Gastroesophageal sphincter (tissue), 4 donors: ENCODE measurements at places on chromosomes 2 and 18.
A peak's percentile ranks its signal among the peaks of the same experiment; 100 is the strongest.

GRCh38 chr2:73133566-73134197 lies 20.9 kb upstream of the RAB11FIP5 start:
- no peak overlapping the region for H3K27ac ChIP-seq
- H3K4me3 ChIP-seq, result no peak overlapping the region
- H3K36me3 ChIP-seq, result no peaks in the 10 kb centered on the region
- ATAC-seq, result no peak
- peaks cover 6% of the 10 kb centered on the region for H3K27me3 ChIP-seq
- no peaks in the 10 kb centered on the region for H3K4me1 ChIP-seq

- no peak for ATAC-seq
- H3K4me1 ChIP-seq, result peaks cover 22% of the 10 kb centered on the region
- peaks cover 93% of the 10 kb centered on the region for H3K27me3 ChIP-seq
Measured at GRCh38 chr2:104875262-104875661, 21.3 kb downstream of the POU3F3 start.

- H3K4me1 ChIP-seq, result no peaks in the 10 kb centered on the region
- H3K27ac ChIP-seq, result no peak overlapping the region
- H3K4me3 ChIP-seq, result no peak overlapping the region
Measured at GRCh38 chr2:100653449-100654035, 90.7 kb downstream of the PDCL3 start.

DNA sequence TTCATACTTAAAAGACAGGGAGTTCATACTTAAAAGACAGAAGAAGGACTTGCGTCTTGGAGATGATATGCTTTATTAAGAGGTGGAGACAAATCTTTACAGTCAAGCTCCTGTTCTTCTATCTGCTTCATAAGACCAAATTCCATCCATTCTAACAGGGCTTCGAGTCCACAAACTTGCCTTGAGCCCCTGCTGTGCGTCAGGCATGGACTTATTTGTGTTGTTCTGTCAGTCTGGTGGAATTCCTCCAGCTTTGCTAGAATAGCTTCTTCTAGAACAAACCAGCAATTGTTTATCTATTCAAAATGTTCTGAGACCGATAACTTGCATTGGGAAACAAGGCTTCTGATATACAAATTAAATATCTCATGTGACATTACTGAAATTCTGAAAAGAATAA lies 73.9 kb upstream of the SOX11 start:
- no peaks in the 10 kb centered on the region for H3K36me3 ChIP-seq
- H3K4me1 ChIP-seq, result no peaks in the 10 kb centered on the region
- no peak overlapping the region for H3K27ac ChIP-seq
- peaks cover 6% of the 10 kb centered on the region for H3K27me3 ChIP-seq

DNA sequence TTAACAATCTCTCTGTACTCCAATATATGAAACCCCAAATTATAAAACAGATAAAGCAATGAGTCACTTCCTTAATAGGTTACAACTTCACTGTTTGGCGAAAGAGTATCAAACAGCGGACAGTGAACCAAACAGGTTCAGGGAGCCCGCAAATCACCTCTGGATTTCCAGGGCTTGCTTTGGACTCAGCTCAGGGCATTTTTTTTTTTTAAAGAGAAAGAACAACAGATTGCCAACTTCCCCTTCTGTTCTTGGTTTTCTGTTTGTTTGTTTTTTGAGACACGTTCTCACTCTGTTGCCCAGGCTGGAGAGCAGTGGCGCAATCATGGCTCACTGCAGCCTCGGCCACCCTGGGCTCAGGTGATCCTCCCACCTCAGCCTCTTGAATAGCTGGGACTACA lies 52.7 kb downstream of the ABCB11 start:
- H3K36me3 ChIP-seq, result no peaks in the 10 kb centered on the region
- no peaks in the 10 kb centered on the region for H3K27me3 ChIP-seq
- no peak for ATAC-seq
- no peaks in the 10 kb centered on the region for H3K4me1 ChIP-seq
- H3K4me3 ChIP-seq, result no peak overlapping the region

GRCh38 chr18:78622251-78622906 lies 357.2 kb upstream of the SALL3 start:
- H3K4me1 ChIP-seq, result no peaks in the 10 kb centered on the region
- H3K4me3 ChIP-seq, result no peak overlapping the region
- no peaks in the 10 kb centered on the region for H3K36me3 ChIP-seq
- no peak for ATAC-seq
- H3K27me3 ChIP-seq, result peaks cover 45% of the 10 kb centered on the region

DNA sequence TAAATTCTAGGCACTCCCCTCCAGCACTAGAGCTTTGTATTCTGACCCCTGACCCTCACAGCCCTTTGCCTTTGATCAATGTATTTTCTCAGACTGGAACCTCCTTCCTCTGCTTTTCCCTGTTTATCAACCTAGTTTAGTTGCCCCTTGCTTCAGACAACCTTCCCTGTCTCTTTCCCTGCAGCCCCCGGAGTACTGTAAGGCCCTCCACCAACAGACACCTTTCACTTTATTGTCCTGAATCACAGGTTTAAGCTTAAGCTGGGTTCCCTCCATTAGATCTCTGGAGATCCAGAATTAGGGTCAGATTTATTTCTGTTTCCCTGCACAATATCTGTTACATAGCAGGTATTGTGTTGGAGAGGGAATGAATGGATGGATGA lies 140.2 kb downstream of the DDX1 start:
- no peak overlapping the region for H3K4me3 ChIP-seq
- H3K27ac ChIP-seq, result no peak overlapping the region
- no peaks in the 10 kb centered on the region for H3K4me1 ChIP-seq
- ATAC-seq, result no peak

DNA sequence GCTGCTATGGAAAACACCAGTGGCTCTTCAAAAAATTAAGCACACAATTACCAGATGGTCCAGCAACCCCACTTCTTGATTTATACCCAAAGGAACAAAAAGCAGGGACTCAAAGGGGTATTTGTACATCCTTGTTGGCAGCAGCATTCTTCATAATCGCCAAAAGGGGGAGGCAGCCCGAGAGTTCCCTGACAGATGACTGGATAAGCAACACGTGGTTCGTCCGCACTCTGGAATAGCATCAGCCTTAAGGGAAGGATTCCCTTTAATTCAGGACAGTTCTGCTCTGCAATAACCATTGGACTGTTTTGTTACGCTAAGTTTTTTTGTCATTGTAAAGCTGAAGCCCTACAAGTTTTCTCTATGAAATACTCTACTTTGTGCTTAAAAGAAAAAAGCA lies 76.7 kb upstream of the TWIST2 start:
- H3K27me3 ChIP-seq, result peaks cover 7% of the 10 kb centered on the region
- H3K4me1 ChIP-seq, result peaks cover 5% of the 10 kb centered on the region
- H3K27ac ChIP-seq, result peak overlapping the region; percentile 32
- ATAC-seq, result peak; percentile 47
- H3K4me3 ChIP-seq, result no peak overlapping the region
- no peaks in the 10 kb centered on the region for H3K36me3 ChIP-seq

DNA sequence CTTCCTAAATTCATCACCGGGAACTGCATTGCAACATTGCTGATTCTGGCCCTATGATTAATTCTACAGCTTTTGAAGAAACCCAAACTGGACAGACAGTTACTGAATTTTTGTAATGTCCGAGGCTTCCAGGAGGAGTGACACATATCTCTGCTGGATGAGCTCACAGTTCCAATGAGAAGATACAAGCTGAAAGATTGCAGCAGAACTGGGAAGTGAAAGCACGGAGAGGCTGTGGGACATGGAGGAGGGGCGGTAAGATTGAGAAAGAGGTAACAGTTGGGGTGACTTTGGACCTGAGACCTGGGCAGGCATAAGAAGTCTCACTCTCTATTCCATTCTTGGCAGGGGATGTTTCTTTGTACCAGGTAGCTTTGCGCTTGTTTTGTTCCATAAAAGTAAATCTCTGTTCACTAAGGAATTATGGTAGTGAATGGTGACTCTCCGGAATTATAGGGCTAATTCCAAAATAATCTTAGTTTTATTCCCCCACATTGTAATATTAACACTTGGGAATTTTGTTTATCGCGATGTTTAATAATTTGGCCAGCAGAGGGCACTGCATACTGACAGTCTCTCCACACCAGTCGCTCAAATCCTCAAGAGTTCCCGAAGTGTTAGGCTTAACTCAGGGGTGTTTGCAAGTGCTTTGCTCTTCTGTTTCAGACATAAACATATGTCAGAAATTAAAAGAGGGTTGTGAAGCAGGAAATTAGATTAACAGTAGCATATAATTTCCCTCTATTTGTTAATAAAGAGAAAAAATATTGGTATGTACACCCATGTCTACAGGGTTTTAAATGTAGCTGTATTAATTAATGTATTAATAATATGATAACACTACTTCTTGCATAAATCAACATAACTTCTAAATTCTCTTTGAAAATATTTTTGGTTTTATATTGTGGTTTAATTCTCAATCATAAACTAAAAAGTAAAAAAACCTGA lies 201.4 kb downstream of the SOCS6 start:
- no peak overlapping the region for H3K27ac ChIP-seq
- peaks cover 16% of the 10 kb centered on the region for H3K27me3 ChIP-seq
- H3K4me1 ChIP-seq, result no peaks in the 10 kb centered on the region
- H3K36me3 ChIP-seq, result no peaks in the 10 kb centered on the region
- ATAC-seq, result peak; percentile 87
- no peak overlapping the region for H3K4me3 ChIP-seq

- no peak overlapping the region for H3K27ac ChIP-seq
- no peaks in the 10 kb centered on the region for H3K4me1 ChIP-seq
- ATAC-seq, result no peak
- no peaks in the 10 kb centered on the region for H3K27me3 ChIP-seq
Measured at GRCh38 chr2:226310146-226310545, 489.5 kb downstream of the IRS1 start.
